Fibroblast of lung (primary cell): ENCODE measurements at places on chromosomes 2 and 18. TPM values are rescaled to one million over a fixed set of nuclear protein-coding genes. Genes with fewer than 3 reads are reported as not detected.
A peak's percentile ranks its signal among the peaks of the same experiment; 100 is the strongest.

ANKRD30B gene
- total RNA-seq: under 0.01 and 0.33 TPM in 2 replicates

CDCA7 gene
- total RNA-seq: 1.3 and 1.5 TPM in 2 replicates

CEP192 gene
- 32.7 and 32.9 TPM in 2 replicates for total RNA-seq

RAX gene
- total RNA-seq: not detected in 2 replicates

CAPN14 gene
- under 0.01 and 0.17 TPM in 2 replicates for total RNA-seq

LOXHD1 gene
- total RNA-seq: not detected in 2 replicates

DNA sequence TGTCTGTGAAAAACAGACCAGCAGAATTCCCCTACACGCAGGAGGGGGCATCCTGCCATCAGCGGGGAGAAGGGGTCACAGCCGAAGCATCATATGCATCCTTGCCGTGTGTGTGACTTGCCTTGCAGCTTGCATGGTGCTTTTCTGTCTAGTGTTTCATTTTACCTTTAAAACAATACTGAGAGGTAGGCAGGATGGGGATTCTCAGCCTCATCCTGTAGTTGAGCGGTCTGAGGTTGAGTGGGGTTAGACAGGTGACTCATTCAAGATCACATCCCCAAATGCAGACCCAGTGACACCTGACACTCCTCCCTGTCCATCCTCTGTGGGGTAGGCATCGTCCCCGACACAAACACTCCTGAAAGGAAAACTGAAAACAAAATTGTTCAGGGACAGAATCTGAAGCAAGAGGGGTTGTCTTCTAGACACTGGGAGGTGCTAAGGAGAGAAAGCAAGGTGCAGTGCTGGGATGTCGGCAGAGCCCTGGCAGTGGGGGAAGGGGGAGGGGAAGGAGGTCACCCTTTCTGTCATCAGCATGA, 7.9 kb downstream of the ARL4C start:
- no peak overlapping the region for H3K4me3 ChIP-seq
- no peaks in the 10 kb centered on the region for H3K36me3 ChIP-seq
- no peaks in the 10 kb centered on the region for H3K4me1 ChIP-seq
- H3K27ac ChIP-seq: no peak overlapping the region
- no peaks in the 10 kb centered on the region for H3K27me3 ChIP-seq

- H3K4me1 ChIP-seq: no peaks in the 10 kb centered on the region
- no peak overlapping the region for H3K27ac ChIP-seq
- H3K36me3 ChIP-seq: peaks cover under 1% of the 10 kb centered on the region
- H3K4me3 ChIP-seq: no peak overlapping the region
- DNase-seq: no peak
Measured at GRCh38 chr2:69619725-69620124, 23.8 kb downstream of the AAK1 start.

DNA sequence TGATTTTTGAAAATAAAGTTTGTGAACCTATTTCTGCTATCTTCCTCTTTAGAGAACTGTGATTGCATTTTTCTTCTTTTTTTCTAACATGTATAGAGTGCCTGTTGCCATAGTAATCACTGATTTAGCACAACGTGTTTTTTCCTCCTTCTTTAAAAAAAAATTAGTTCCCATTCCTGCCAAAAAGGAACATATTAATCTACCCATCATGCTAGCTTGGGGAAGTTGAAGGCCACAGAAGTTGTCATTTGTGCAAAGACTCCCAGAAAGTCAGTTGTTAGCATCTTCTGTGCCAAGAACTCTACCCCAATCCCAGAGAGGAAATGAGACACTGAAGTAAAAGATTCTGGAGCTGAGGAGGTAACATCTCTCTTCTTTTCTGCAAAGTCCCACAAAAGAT, 57.3 kb downstream of the SLC8A1 start:
- no peaks in the 10 kb centered on the region for H3K27me3 ChIP-seq
- H3K4me3 ChIP-seq: no peak overlapping the region
- H3K27ac ChIP-seq: no peak overlapping the region
- no peaks in the 10 kb centered on the region for H3K36me3 ChIP-seq
- no peak for DNase-seq
- H3K4me1 ChIP-seq: peaks cover 7% of the 10 kb centered on the region

GRCh38 chr2:216002101-216002678, 11.2 kb downstream of the MREG start:
- DNase-seq: no peak
- no peaks in the 10 kb centered on the region for H3K36me3 ChIP-seq
- H3K27me3 ChIP-seq: no peaks in the 10 kb centered on the region
- no peak overlapping the region for H3K4me3 ChIP-seq
- H3K27ac ChIP-seq: no peak overlapping the region
- no peaks in the 10 kb centered on the region for H3K4me1 ChIP-seq

- no peaks in the 10 kb centered on the region for H3K27me3 ChIP-seq
- DNase-seq: peak; percentile 48
- peak overlapping the region; percentile 7 for H3K4me3 ChIP-seq
- H3K36me3 ChIP-seq: no peaks in the 10 kb centered on the region
- H3K4me1 ChIP-seq: peaks cover 2% of the 10 kb centered on the region
- no peak overlapping the region for H3K27ac ChIP-seq
Measured at GRCh38 chr2:241859436-241860183, 916 bp upstream of the PDCD1 start.

DNA sequence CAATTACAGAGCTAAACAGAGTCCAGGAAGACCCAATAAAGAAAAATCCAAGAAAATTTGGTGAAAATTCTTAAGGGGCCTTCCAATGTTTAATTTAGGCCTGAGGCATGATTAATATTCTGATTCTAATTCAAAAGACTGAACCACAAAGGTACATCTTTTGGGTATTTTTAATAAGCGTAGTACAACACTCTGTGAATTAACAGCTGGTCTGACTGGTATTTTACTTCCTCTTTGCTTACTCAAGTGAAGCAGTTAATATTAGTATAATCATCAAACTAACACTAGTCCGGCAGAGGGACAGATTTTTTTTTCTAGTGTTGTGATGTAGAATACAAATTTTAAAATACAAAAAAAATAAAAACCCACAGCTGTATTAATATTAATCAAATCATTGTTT, 652.9 kb downstream of the NR4A2 start:
- no peaks in the 10 kb centered on the region for H3K36me3 ChIP-seq
- no peak for DNase-seq
- H3K27me3 ChIP-seq: no peaks in the 10 kb centered on the region
- no peak overlapping the region for H3K27ac ChIP-seq
- H3K4me3 ChIP-seq: no peak overlapping the region

DNA sequence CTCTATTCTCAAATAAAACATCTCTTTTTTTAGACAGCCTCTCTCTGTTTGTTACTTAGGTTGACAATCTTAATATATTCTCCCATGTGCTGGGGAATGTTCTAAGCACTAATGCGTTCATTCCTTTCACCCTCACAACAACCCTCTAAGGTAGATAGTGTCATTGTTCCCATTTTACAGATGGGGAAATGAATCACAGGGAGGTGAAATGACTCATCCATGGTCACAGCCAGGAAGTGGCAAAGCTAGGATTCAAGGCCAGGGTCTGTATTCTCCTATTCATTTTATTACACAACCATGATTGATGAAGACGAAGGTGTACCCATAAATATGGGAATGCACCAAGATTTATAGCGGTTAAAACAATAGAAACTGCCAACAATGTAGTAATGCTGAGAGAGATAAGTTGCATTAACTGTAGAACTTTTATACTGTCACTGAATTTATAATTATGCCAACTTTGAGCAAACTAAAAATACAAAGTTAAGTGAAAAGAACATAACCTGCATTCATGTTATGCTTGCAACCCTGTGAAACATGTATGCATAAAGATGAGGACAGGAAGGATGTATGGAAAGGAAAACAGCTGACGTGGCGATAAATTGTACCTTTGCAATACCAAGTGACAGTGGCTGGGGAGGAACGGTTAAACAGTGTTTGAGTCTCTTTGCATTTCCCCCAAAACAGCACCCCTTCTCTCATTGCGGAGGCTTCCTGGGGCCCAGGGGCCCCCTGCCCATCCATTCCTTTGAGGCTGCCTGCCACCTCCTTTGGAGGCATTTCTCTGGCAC, 257.7 kb upstream of the AGAP1 start:
- H3K27ac ChIP-seq: no peak overlapping the region
- H3K36me3 ChIP-seq: no peaks in the 10 kb centered on the region
- H3K27me3 ChIP-seq: no peaks in the 10 kb centered on the region
- peaks cover 2% of the 10 kb centered on the region for H3K4me1 ChIP-seq
- no peak overlapping the region for H3K4me3 ChIP-seq

GRCh38 chr2:112818094-112818902, 18.3 kb downstream of the IL1B start:
- H3K4me3 ChIP-seq: no peak overlapping the region
- no peak overlapping the region for H3K27ac ChIP-seq
- no peaks in the 10 kb centered on the region for H3K27me3 ChIP-seq
- H3K4me1 ChIP-seq: no peaks in the 10 kb centered on the region

- DNase-seq: no peak
- H3K36me3 ChIP-seq: peaks cover 11% of the 10 kb centered on the region
- H3K4me3 ChIP-seq: no peak overlapping the region
- no peaks in the 10 kb centered on the region for H3K4me1 ChIP-seq
- no peaks in the 10 kb centered on the region for H3K27me3 ChIP-seq
Measured at GRCh38 chr2:187519419-187520120, 34.7 kb downstream of the TFPI start.

DNA sequence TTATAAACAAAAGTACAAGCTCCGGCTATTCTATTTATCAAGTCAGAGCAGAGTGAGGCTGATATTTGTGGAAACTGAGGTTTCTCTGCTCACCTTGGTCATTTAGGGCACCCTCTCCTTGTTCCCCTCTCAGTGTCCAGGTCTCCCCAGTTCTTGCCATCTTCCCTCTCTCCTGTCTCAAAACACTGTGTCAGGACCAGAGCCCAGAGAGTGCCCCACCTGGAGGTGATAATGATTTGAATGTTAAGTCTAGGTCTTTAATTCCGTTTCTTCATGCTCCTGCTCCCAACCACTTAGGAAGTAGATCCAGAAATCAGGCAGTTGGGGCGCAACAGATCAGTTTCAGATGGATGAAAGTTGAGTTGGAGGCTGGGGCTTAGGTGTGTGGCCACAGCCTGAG, 9.2 kb upstream of the ADCY3 start:
- no peaks in the 10 kb centered on the region for H3K36me3 ChIP-seq
- DNase-seq: no peak
- H3K4me3 ChIP-seq: no peak overlapping the region
- H3K27ac ChIP-seq: no peak overlapping the region
- peaks cover 5% of the 10 kb centered on the region for H3K4me1 ChIP-seq
